IPS-NIHi11 (cell line): ENCODE measurements at places on chromosomes 12 and 14.

- DNase-seq, result no peak
Measured at GRCh38 chr12:115384391-115384790, 700.4 kb upstream of the TBX3 start.

DNA sequence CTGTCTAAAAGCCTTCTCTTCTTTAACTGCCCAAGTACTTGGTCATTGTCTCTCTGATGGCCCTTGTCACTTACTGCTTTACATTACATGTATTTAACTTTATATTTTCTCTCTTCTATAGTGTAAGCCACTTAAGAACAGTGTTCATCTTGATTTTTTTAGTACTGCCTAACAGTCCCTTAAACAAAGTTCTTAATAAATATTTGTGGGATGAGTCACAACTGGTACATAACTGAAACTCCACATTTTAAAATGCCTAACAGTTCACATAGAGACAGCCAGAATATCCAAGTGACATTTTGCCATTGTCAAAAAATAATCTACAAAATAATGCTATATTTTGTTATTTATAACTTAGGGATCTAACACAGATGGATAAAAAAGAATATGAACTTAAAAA lies 146.6 kb downstream of the STXBP6 start:
- no peak for DNase-seq

DNA sequence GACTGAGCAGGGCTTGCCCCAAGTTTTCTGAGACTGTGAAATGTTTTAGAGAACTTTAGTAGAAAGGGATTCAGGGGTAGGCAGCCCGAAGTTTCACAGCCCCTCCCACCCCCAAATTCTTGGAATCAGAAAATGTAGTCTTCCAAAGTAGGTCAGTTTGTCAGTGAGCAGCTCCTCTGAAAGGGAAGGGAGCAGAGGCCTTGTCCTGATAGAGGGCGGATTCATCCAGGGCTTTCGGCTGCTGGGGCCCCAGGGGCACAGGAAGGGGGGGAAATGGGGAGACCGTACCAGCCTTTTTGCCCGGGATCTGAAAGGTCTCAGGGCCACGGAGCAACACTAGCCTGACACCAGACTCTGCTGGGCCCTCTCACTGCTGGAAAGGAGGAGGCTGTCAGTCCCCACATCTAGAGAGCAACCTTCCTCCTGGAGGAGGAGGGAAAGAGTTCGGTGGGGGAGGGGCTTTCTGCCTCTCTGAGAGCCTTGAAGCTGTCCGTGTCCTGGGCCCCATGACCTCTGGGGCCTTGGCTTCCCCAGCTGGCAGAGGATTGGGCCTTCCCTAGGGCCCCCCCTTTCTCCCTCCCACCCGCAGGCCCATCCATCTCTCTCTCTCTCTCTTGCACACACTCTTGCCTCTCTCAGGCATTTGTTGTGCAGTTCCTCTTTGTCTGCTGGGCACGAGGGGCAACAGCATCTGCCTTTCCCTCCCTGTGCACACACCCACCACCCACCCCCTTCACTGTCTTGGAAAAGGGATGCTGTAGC lies at the start of gene IKZF4:
TSS of gene IKZF4 (plus strand) at position 621 of the 762 bp plus-strand sequence. CDS start 451 bp downstream, outside the sequence.
- peak; percentile 69 for DNase-seq

DNA sequence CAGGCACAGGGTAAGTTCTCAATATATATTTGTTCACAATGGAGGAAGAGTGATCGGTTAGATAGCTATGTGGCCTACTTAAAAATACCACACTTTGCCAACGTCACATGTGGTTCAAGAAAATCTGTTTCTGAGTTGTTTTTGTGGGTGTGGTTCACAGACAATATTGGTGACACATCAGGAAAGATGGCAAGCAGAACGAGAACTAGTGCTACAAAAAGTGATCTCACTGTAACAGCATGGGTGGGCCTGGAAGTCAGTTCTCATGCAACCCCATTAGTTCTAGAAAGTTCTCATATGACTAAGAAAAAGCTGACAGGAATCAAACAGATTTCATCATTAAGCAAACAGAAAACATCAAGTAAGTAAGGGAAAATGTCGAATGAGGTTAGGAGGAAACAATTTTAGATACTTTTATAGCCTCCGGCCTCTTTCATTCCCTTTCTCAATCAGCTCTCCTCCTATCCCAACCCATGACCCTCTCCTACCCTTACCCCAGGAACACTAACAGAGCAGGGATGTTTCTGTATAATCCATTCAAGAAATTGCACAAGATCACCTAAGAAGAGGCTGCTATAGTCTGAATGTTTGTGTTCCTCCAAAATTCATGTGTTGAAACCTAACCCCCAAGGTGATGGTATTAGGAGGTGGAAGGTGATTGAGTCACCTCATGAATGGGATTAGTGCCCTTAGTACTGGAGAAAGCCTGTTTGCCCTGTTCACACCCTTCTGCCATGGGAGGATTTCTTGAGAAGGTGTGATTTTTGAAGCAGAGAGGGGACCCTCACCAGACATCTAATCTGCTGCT lies 15.5 kb upstream of the NTN4 start:
- no peak for DNase-seq
